HEK293T (cell line): ENCODE measurements at places on chromosomes 6 and 20.

DNA sequence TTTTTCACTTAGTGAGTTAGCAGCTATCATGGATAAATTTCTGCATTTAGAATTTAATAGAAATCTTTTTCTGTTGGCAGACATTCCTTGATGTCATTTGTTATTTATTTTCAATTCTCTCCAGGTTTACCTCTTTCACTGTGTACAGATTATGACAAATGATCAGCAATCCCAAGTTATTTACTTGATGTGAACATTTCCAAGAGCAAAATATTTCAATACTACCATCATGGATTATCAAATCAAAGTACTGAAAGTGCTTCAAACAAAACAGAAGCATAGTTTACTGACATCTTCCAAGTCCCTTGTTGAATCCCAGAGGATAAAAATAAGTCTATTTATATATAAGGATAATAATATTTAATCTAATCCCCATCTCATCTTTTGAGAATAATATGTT lies 852.2 kb upstream of the CITED2 start:
- no peak for DNase-seq

- no peak for DNase-seq
Measured at GRCh38 chr6:17768388-17768787, 61.7 kb upstream of the NUP153 start.

- DNase-seq: no peak
Measured at GRCh38 chr6:150298030-150298380, 70.8 kb upstream of the IYD start.

- DNase-seq: no peak
Measured at GRCh38 chr6:12384357-12384912, 94.3 kb downstream of the EDN1 start.

GRCh38 chr6:139820210-139820609 lies 445.8 kb upstream of the CITED2 start:
- DNase-seq: no peak

DNA sequence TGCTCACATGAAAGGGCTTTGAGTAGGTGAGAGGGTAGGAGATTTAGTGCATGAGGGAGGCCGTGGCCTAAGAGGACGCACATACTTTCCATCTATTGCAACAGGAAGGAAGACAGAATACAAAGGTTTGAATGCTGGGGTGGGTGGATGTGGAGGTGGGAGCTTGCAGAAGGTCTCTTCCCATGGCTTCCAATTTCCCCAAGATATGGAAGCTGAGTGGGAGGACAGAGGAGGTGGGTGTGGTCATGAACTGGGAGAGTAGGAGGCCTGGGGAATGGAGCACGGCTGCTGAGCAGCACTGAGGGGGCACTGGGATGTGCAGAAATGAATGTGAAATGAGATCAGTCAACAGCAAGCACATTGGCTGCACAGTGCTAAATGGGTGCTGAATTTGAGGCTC lies 70.3 kb downstream of the SCML4 start:
- no peak for DNase-seq

DNA sequence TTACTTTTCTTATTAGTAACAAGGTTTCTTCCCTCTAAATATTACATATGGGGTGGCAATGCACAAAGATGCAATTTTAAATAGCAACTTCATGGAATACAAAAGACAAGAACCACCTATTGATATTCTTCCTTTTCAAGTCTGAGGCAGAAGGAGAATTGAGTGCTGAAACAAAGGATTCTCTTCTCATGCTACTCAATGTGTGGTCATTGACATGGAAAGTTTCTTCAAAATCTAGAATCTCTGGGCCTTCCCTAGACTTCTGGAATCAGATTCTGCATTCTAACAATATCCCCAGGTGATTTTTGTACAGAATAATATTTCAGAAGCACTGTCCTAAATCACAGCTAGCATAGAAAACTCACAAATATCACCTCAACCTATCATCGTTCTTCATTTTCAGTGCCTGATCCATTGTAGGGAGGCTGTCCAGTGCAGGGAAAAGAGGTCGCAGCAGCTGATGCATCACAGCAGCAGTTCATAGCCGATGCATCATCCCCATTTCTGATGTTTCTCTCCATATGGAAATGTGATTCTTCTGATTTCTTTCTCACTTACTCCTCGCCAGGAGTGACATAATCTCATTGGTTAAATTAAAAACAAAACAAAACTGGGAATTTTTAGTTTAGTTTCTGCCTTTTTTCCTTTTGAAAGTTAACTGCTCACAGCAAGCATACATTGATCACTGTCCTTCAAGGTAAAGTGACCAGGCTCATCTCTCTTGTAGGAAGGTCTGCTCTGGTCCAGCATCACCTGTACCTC lies 139.5 kb upstream of the FAM83B start:
- DNase-seq: no peak

DNA sequence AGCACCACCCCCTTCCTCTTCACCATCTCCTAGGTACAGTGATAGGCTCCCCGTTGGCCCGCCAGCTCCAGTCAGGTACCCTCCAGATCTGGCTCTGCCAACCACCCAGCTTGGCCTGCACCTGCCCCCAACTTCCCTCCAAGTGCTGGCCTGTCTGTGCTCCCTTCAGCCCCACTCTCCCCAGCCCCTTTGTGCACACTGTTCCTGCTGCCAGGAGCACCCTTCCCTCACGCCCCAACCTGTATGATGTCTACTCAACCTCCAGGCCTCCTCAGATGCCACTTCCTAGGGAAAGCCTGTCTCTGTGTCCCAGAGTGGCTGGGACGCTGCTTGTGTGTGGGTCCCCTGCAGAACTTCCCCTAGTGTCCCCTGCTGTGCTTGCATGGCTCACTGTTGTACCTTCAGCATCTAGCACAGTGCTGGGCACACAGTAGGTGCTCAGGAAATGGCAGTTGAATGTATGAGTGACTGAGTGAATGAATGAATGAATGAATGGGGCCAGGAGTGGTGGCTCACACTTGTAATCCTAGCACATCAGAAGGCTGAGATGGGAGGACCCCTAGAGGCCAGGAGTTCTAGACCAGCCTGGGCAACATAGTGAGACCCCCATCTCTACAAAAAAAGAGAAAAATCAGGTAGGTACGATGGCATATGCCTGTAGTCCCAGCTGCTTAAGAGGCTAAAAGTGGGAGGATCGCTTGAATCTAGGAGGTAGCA lies 3.0 kb downstream of the ZBP1 start:
- no peak for DNase-seq

- no peak for DNase-seq
Measured at GRCh38 chr6:140779341-140779740, 1353.4 kb upstream of the GJE1 start.

GRCh38 chr6:26272171-26272637 lies 92.8 kb upstream of the BTN3A2 start:
- DNase-seq: no peak

DNA sequence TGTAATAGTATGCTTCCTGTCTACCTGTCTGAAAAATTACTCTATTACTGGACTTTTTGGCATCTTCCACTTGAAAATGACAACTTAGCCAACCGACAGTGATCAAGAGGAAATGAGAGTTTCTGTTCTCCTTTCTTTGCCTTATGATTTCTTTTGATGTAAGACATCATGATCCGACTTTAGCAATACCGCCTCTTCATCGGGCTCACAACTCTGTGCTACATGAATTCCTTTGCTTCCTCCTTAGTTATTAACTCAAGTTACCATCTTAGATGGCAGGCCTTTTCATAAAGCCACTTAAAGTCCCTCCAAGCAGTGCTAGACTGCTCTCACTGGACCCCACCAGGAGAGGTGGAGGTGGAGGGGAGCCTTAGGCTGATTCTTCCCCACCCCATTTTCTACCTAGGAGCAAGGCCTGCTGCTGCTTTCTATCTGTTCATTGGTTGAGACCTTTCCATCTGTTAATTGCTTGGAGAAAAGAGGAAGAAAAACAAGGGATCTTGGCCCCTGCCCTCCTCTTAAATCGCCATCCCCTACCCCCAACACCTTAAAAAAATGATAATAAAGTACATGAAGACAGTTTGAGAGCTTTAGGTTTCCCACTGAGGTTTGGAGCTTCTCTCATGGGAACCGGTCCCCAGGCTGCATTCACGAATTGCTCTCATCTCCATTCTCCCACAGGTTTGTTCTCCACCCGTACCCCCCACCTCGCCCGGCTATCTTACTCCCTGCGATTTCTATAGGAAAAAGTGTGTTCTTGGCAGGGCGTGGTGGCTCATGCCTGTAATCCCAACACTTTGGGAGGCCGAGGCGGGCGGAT lies 21.6 kb upstream of the MCM3 start:
- DNase-seq: no peak

- DNase-seq: no peak
Measured at GRCh38 chr20:46634528-46634927, 16.7 kb downstream of the SLC13A3 start.

GRCh38 chr20:14538433-14538832 lies 201.0 kb upstream of the FLRT3 start:
- no peak for DNase-seq

DNA sequence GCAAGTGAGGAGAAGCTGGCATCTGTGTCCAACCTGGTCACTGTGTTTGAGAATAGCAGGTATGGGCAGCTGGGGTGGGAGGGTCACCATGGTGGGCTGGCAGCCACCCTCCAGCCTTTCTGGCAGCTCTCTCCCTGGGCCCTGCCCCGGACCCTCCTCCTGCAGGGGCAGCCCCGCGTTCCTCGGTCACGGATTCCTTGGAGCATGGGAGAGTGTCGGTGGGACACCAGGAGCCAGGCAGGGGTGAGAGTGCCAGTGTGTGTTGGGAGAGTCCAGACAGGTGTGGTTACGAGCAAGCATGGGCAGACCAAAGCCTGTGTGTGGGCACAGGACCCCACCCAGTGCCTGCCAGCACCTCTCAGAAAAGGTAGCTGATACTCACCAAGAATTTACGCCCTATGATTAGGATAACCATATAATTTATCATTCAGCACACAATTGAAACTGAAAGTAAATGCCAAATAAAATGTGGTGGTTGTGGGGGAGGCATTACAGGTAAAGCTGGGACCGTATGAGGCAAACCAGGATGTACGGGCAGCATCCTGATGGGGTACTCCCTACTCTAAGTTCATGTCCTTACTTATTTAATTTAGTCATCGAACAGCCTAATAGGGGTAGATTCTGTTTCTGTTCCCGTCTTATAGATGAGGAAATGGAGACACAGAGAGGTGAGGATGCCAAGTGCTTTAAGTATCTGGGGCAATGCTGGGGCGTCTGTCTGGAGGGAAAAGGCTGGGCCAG lies 542 bp downstream of the FGD2 start:
- no peak for DNase-seq

DNA sequence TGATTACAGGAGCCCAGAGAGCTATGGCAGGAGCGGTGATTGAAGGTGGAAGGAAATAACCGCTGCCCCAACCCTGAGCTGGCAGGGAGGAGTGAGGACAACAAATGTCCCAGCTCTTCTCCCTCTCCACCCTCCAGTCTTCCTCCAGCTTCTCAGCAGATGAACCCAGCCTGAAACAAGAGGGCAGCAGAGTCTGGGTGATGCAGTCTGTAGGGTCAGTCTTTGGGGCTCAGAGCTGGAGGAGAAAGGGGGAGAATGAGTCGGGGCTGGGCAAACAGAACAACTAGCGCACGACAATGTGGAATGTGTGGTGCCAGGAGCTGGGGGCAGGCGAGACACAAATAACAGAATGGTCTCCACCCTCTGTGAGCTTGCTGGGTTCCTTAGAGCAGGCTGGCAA lies 4.5 kb upstream of the GUCA1A start:
- no peak for DNase-seq

GRCh38 chr6:88982720-88983119 lies 19.3 kb upstream of the RNGTT start:
- DNase-seq: peak; percentile 47

- peak; percentile 83 for DNase-seq
Measured at GRCh38 chr6:117906958-117907600, at the start of gene SLC35F1. SLC35F1 (plus strand) TSS chr6:117907264.

- DNase-seq: no peak
Measured at GRCh38 chr20:35660122-35660937, 4.4 kb downstream of the CPNE1 start.

- DNase-seq: no peak
Measured at GRCh38 chr6:43339168-43339567, 30.3 kb downstream of the ZNF318 start.

DNA sequence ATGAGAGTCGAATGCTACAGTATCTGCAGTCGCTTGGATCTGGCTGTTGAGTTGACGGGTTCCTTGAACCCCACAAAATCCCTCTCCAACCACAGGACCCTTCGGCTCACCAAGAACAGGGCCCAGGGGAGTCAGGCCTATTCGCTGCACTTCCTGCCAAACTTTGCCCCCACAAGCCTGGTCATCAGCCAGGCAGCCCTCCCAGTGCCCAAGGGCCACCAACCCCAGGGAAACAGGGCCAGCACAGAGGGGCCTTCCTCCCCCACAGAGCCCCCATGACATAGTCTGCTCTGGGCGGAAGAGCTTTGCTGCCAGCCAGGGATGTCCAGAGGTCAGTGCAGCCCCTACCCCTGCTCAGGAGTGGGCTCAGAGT lies 34.5 kb upstream of the MRGBP start:
- no peak for DNase-seq

- DNase-seq: no peak
Measured at GRCh38 chr6:43436577-43437282, 9.4 kb downstream of the ABCC10 start.

DNA sequence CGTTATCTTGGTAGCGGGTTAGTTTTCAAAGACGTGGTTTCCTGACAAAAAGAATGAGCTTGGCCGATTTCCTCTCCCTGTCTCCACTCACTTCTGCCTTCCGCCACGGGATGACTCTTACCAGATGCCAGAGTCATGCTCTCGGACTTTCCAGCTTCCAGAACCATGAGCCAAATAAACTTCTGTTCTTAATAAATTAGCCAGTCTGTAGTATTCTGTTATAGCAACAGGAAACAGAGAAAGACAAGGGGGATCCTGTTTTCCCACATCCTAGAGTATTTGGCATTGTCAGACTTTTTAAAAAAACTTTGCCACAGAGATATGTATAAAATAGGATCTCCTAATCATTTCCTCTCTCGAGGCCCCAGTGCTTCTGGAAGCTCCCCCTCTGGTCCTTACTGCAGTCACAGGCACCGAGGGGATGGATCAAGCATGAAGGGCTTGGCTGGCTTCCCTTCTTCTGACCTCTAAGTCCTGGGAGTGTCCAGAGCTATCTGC lies 84.9 kb upstream of the NAA20 start:
- DNase-seq: no peak

GRCh38 chr6:147310521-147310920 lies 106.3 kb downstream of the STXBP5 start:
- DNase-seq: no peak

GRCh38 chr6:89328976-89329375 lies 13.9 kb upstream of the GABRR2 start:
- DNase-seq: no peak

GRCh38 chr6:2760882-2761842 lies 4.0 kb upstream of the WRNIP1 start:
- DNase-seq: no peak

GRCh38 chr6:15474196-15474595 lies 188.6 kb downstream of the DTNBP1 start:
- no peak for DNase-seq
